Stromal cell of bone marrow (primary cell): ENCODE measurements at places on chromosomes 6 and 20.

DNA sequence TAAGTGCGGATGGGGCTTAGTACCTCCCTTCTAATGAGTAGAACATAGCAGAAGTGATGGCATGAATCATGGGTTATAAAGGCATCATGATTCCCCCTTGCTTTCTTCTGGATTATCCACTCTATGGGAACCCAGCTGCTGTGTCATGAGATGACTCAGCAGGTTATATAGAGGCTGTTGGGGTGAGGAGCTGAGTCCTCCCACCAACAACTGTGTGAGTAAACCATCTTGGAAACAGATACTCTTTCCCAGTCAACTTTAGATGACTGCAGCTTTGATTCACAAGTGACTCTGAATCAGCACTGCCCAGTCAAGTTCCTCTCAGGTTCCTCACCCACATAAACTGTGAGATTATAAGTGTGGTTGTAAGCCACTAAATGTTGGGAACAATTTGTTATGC is 46.3 kb downstream of the FAM83B start:
- DNase-seq, result peak; percentile 81

GRCh38 chr6:96716221-96716620 is 121.1 kb downstream of the GPR63 start:
- DNase-seq, result no peak

DNA sequence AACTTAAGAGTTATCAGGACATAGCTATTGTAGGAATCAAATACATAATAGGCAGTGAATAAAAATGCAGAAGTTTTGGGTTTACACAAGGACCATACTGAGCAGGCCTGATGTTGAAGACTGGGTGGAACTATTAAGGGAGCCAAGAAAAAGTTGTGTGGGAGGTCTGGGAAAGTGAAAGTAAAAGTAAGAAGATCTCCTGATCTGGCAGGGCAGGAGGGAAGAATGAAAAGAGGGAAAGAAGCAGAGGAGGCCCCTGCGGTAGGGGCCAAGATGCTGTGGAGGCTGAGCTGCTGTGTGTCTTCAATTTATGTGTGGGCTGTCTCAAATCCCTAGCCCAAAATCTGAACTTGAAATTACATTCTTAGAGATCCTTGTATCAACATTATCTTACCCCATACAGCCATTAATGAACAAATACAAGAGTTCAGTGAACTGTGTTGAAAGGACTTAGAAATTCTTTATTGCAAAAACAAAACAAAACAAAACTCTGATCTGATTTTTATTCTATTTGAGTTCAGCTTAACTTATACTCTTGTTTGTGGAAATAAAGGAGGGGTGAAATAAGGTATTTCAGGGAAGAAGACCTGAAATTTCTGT is 1183.8 kb downstream of the HACE1 start:
- peak; percentile 5 for DNase-seq

- no peak for DNase-seq
These were observed 86.7 kb downstream of the HMGCLL1 start for GRCh38 chr6:55492259-55492658.

GRCh38 chr6:149314325-149314905 is 3.1 kb upstream of the TAB2 start:
- DNase-seq, result no peak

DNA sequence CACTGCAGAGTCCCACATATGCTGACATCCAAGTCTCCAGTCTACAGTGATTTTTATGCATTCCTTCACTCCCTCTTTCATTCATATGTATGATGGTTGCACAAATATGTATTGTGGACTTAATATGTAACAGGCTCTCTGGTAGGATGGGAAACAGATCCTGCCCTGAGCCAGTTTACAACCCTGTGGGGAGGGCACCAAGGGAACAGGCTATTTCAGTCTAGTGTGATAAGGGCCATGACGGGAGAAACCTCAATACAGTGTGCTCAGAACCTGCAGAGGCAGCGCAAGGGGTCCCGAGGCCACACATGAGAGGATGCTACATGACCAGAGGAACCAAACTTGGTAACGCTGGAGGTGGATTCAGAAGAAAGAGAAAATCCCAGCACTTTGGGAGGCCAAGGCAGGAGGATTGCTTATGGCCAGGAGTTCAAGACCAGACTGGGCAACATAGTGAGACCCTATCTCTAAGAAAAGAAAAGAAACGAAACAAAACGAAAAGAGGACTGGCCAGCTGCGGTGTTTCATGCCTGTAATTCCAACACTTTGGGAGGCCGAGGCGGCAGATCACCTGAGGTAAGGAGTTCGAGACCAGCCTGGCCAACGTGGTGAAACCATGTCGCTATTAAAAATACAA is 249.8 kb upstream of the JARID2 start:
- DNase-seq, result no peak

- no peak for DNase-seq
These were observed 345.3 kb upstream of the ZFP64 start for GRCh38 chr20:52536841-52537400.

DNA sequence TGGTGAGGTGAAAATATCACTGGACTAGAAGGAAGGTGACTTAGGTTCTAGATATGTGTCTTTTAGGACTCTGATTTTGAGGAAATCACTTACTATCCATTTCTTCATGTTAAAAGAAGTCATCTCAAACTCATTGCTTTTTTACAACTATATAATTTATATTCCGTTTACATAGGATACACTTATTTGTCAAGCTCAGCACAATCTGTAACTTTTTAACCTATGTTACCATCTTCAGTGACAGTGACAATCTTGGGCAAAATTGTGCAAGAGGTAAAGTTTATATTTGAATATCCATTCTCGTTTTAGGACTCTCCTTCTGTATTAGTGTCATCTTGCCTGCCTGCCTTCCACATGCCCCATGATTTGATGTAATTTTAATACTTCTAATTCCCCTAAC is 74.0 kb upstream of the FAM83B start:
- DNase-seq, result no peak

DNA sequence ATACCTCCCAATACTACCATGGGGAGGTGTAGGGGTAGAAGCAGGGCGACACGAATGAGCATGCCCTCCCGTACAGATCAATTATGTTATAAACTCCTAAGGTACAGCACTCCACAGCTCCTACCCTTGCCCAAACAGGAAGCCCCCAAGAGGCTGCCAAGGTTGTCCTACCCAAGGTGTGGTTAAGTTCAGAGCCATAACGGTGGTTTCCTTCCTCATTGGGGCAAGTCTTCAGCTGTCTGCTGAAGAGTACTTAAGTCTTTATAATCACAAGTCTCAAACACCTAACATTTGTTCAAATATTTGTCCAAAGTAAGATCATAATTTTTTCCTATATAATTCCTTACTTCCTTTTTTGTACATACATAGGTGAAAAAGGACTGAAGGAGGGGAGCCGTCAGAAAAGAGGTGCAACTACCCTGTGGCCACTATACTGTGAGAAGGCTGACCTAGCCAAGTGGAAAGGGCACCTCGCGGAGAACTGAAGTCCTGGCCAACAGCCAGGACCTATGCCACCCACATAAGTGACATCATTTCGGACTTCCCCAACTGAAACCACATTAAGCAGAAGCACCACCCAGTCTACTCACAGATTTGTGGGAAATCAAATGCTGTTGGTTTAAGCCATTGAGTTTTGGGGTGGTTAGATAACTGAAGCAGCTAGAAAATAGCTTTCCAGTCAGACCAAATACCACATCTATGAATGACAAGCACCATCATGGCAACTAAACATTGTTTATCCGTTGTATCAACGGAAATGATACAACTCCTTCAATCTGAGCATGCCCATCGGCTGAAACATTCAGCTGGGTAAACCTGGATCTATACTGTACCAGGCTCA is 2.9 kb upstream of the RAB22A start:
- peak; percentile 49 for DNase-seq

DNA sequence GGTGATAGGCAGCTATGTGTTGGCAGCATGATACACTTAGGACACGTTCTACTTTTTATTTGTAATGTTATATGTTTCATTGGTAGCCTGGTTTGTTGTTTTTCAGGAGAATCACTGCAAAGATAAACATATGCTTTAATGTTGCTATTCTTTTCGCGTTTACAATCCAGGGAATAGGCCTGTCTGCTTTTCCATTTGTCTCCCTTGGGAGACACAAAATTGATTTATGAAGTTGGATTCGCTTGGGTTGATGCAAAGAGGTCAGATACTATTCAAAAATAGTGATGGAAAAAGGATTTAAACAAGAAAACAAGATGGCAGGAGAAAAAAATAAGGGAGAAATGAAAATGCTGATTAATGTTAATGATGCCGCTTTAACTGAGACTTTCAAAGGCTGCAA is 179.5 kb upstream of the SOX4 start:
- no peak for DNase-seq

- no peak for DNase-seq
These were observed 215.1 kb downstream of the TBXT start for GRCh38 chr6:165952514-165952913.

- DNase-seq, result no peak
These were observed 118.0 kb downstream of the NFATC2 start for GRCh38 chr20:51424270-51425117.

GRCh38 chr20:21555470-21556120 is 41.7 kb upstream of the NKX2-2 start:
- DNase-seq, result no peak

- DNase-seq, result no peak
These were observed 33.5 kb downstream of the NEDD9 start for GRCh38 chr6:11198663-11199603.

GRCh38 chr6:3801960-3802359 is 47.2 kb upstream of the FAM50B start:
- no peak for DNase-seq

DNA sequence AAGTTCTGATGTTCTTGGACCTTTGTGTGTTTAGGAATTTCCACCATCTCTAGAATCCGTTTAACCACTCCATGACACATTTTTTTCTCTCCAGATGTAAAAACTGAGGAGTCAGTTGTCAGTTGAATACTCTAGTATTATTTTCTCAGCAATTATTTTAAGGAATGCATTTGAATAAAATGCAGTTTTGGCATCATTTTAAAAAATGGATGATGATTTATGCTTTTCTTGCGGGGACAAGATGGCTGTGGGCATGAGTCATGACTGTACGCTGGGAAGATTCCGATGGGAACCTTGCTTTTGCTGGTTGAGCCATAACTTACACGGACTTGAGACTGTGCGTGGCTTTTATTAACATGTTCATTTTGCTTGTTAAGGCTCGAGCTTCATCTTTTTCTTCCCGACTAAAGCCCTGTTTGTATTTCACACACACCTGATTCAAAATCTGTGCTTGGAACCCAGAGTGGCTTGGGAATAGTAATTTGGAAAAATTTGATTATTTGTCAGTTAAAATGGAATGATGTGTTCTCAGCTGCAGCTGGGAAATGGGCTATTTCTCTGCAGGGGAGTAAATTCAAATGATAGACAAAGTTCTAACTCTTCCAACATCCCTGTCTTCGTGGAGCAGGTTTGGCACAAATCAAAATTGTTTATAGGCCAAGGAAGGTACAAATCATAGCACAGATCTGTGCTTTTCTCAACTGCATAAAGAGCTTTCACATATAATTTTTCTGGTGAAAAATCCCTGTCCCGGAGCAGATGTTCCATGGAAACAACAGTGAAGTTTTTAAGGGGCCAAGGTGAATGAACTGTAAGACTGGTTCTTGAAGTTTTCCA is 470.5 kb upstream of the JAG1 start:
- DNase-seq, result peak; percentile 90

- no peak for DNase-seq
These were observed 34.7 kb downstream of the SUN5 start for GRCh38 chr20:32969356-32970114.

DNA sequence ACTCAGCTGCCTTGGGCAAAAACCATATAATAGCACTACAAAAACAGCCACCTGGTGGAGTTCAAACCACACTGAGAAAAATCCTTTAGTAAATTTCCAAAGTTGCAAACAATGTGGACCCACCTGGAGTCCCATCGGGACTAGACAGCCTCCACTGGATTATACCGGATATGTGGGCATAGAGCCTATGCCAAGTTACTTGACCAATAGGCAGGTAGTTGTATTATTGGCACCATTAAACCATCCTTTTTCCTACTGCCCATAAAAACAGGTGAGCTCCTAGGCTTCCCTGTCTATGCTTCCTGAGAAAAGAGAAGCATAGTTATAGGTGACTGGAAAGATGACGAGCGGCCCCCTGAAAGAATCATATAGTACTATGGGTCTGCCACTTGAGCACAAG is 51.7 kb upstream of the ADGRF4 start:
- no peak for DNase-seq

GRCh38 chr6:14443629-14444268 is 326.2 kb downstream of the CD83 start:
- no peak for DNase-seq

DNA sequence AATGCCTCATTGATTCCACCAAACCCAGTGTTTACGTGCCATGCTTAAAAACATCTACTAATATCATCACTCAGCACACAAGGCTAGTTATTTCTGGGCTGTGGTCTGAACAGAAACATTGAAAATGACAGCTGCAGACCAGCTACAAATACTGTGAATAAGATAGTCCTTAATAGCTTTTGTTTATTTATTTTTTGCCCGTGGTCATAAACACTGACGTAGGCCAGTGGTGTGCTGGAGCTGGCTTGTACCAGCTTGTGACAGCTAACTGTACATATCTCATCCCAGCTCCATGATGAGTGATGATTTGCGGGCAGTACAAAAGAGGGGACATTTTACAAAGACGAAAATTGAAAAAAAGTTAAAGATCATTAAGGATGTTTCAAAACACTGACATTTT is 1057.0 kb downstream of the EPHA7 start:
- DNase-seq, result no peak

GRCh38 chr6:5164092-5164491 is 79.0 kb downstream of the PPP1R3G start:
- no peak for DNase-seq

DNA sequence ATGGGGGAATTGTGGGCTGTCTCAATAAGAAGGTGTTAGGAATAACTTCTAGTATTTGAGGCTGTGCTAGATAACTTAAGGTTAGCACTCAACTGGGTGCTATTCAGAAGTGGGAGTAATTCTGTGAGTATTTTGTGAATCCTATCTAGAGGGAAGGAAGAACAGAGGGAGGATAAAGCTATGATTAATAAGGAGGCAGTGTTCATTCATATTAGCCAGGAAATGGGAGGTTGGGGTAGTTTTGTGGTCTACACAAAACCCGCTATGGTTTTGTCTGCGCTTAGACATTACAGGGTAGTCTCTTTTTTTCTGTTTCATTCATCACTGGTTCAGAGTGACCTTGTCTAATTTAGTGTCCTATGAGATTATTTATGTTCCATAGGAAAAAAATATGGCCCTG is 341.0 kb downstream of the ARHGAP18 start:
- DNase-seq, result no peak

GRCh38 chr6:87045521-87046075 is 49.3 kb downstream of the CGA start:
- DNase-seq, result no peak

DNA sequence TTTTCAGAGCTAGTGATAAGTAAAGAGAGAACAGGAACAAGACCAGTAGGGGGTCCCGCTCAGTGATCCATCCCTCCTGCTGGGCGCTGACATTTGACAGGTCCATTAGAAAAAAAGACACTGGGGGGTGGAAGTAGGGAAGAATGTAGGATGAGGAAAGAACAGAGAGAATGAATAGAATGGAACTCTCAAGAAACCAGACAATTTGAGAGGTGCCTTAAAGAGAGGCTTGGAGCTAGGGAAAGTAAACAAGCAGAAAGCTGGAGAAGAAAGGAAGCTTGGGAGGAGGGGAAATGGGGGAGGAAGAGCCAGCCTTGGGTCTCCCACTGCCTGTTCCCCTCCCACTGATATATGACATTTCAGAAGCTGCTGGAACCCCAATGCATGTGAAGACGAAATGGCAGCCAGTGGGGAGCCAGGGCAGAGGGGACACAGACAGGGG is 8.4 kb downstream of the GABBR1 start:
- no peak for DNase-seq

- DNase-seq, result no peak
These were observed 175.2 kb downstream of the CDKAL1 start for GRCh38 chr6:20709451-20709850.

GRCh38 chr6:79818471-79818870 is 128.9 kb downstream of the ELOVL4 start:
- no peak for DNase-seq
